ENCODE measurements at places on chromosomes 16 and 17. TPM values are rescaled to one million over a fixed set of nuclear protein-coding genes. Genes with fewer than 3 reads are reported as not detected.

RNFT1 gene
- polyA plus RNA-seq = 15.7 TPM

KRTAP3-2 gene
- not detected for polyA plus RNA-seq

KRT33A gene
- not detected for polyA plus RNA-seq

SCARF1 gene
- 0.34 TPM for polyA plus RNA-seq

PRSS33 gene
- polyA plus RNA-seq = not detected

DNA sequence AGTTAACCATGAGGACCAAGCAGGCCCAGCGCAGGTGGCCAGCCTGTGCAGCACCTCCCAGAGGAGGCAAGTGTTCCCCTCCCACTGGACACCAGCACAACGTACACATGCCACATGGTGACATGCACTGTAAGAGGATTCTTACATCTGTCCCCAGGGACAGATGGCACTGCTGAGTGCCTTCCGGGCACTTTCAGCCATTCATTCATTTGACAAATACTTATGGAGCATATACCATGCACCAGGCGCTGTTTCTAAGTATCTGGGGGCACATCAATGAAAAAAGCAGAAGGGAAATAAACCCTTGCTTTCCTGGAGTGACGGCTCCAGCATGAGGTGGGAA, 79.6 kb downstream of the GAS7 start:
- no peak for DNase-seq

- DNase-seq = peak; percentile 52
Measured at GRCh38 chr17:81867170-81867990, 3.8 kb downstream of the ARHGDIA start.

GRCh38 chr16:9447195-9447551, 355.7 kb downstream of the HAPSTR1 start:
- no peak for DNase-seq

- DNase-seq = no peak
Measured at GRCh38 chr16:9778849-9779248, 403.4 kb downstream of the GRIN2A start.

- DNase-seq = peak; percentile 77
Measured at GRCh38 chr17:81641825-81642489, 5.0 kb downstream of the TSPAN10 start.

- DNase-seq = peak; percentile 45
Measured at GRCh38 chr16:1309888-1310831, 724 bp downstream of the UBE2I start.

- no peak for DNase-seq
Measured at GRCh38 chr16:10031473-10031872, 150.8 kb downstream of the GRIN2A start.

GRCh38 chr17:78865682-78866390, 25.2 kb upstream of the USP36 start:
- peak; percentile 80 for DNase-seq

DNA sequence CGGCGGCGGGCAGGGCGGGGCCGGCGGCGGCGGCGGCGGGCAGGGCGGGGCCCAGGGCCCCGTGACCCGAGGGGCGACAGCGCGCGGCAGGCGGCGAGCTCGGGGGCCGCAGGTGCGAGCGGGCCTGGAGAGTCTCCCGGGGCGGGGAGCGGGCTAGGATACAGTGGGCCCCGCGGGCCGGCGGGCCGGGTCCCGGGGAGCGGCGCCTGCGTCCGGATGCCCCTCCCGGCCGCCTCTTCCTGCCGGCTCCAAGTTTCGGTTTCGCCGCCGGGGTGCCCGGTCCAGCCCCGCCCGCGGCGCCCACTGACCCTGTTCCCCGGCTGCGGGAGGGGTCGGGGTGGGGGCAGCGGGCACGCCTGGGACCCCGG, at the start of gene RNF213:
Gene RNF213, plus strand, starts transcription at position 62 of the 368 bp plus-strand sequence. CDS start 2,830 bp downstream, outside the sequence.
- no peak for DNase-seq

GRCh38 chr17:49110509-49110908, 22.1 kb upstream of the B4GALNT2 start:
- DNase-seq = peak; percentile 29

DNA sequence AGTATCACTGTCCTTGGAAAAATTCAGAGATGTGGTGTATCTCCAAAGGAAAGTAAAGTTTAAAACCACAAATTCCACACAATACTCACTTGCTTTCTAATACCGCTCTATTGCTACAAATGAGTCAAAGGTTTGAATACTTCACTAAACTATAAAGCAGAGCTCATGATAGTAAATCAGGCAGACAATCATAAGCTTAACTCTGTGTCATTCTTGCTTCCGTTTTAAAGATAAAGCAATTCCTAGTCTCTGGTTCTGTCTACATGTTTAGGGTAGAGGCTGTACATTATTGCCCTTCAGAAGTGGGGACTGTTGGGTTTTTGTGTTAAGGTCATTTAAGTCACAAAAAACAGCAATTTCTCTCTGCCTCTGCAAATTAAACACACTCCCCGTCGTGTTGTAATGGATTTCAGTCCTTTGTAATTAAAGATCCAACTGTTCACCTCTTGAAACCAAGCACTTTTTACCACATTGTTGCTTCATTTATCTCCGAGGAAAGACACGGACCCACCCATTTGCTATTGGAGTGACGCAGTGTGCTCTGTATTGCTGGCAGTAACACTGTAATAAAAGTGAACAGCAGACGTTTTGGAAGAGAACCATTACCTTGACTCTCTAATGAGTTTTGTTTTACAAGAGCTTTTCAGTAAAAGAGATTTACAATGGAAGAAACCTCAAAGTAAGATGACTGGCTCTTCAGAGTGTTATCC, 83.1 kb upstream of the CNTNAP4 start:
- DNase-seq = no peak

GRCh38 chr17:81126281-81127132, 38.8 kb upstream of the PVALEF start:
- DNase-seq = no peak

DNA sequence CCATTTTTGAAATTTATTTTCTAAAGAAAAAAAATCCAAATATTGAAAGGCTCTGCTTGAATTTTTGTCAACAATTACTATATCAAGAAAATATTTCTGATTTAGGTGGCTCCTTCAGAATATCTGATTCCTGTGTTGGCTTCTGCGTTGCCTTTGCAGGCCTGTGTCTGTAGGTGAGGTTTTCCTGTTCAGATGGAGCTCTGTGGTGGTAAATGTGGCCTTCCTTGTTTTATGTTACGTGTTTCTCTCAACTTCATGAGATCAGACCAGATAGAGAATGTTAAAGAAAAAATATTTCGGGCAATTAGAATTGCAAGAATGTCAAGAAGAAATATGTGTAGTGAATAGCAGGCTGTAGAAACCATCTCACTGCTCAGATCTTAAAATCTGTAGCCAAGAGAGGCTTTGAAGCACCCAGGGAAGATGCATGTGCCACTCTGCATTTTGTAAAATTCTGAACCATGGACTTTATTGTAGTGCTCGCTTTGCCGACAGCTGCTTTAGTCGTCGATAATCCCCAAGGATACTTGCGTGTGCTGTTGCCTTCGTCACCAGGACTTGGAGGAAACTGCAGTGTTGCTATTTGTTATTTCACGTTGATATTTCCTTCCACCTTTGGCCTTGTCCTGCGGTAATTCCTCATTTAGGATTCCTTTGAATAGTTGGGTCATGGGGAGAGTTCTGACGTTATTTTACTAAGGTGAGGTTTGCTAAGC, 69.9 kb downstream of the RPTOR start:
- no peak for DNase-seq

GRCh38 chr17:81132770-81133723, 32.3 kb upstream of the PVALEF start:
- no peak for DNase-seq

- no peak for DNase-seq
Measured at GRCh38 chr17:55267777-55268648, 3.3 kb downstream of the HLF start.

All from IMR-90 (cell line).